ENCODE measurements at places on chromosomes 5 and 9.
A peak's percentile ranks its signal among the peaks of the same experiment; 100 is the strongest.

- DNase-seq, result no peak
Measured at GRCh38 chr5:4229414-4230292, 634.0 kb downstream of the IRX1 start.

DNA sequence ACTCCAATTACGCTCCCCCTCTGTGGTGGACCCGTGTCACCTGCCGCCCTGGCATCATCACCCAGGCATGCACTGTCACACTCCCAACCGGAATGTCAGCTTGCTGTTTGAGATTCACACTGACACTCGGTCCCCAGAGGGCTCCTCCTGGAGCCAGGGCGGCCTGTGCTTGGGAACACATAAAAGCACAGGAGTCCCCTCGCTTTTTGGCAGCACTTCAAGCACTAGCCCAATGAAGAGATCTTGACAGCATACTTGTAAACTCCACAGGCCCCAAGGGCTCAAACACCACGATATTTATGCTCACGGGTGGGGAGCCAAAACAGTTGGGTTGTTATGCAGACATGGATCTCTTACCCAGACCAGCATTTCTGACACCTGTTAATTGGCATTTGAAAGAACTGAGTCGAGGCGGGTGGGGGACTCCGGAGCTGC lies 90.8 kb upstream of the EGFLAM start:
- no peak for DNase-seq

DNA sequence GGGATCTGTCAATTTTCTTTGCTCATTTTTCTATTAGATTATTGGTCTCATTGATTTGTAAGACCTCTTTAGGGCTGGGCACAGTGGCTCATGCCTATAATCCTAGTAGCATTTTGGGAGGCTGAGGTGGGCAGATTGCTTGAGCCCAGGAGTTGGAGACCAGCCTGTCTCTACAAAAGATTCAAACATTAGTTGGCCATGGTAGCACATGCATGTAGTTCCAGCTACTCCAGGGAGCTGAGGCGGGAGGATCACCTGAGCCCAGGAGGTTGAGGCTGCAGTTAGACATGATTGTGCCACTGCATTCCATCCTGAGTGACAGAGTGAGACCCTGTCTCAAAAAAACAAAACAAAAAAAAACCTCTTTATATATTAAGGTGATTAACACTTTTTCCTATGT lies 6.4 kb upstream of the SHROOM1 start:
- DNase-seq, result no peak

- DNase-seq, result peak; percentile 19
Measured at GRCh38 chr9:806285-807156, 35.0 kb upstream of the DMRT1 start.

- no peak for DNase-seq
Measured at GRCh38 chr5:89191374-89191773, 308.4 kb upstream of the MEF2C start.

DNA sequence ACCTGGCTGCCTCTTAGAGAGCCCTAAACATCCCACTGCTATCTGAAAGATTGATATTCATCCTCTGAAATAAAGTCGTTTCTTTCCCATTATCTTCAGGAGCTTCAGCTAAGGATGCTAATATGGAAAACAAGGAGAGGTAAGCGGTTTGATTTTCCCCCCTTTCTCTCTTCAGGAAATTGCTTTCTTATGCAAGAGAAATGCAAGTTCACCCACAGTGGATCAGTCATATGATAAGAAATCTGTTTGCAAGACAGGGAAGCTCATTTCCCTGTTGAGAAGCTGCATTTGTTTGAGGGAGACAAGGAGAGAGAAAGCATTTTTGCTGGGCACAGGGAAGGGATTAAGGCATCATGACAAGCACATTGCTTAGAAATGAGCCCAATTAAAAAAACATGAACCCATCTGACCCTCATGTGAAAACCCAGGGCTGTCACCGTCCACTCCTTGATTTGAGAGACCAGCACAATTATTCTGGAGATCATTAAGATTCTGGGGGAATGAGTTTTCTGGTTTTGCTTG lies 53.7 kb upstream of the BOD1 start:
- no peak for DNase-seq

- DNase-seq, result peak; percentile 94
Measured at GRCh38 chr5:139482050-139482889, at the start of gene STING1. Gene STING1 (minus strand): TSS chr5:139482758. CDS start chr5:139481704, 1,054 bp downstream.

DNA sequence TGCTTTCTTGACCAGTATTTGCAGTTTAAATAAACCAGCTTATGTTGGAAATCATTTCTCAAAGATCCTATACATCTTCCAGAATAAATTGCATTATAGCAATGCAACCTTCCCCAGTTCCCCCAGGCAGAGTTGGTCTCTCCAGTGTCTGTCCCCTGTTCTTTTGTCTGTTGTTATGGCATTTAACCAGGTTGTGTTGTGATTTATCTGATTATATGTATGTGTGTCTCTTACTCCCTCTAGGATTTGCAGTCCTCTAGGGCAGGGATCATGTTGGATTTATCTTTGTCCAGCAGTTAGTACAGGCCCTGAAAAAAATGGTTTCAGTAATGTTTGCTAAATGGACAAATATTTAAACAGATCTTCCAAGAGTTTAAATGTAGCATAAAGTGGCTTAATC lies 17.3 kb downstream of the GARNL3 start:
- no peak for DNase-seq

- no peak for DNase-seq
Measured at GRCh38 chr9:80596579-80596978, 1024.8 kb downstream of the TLE4 start.

DNA sequence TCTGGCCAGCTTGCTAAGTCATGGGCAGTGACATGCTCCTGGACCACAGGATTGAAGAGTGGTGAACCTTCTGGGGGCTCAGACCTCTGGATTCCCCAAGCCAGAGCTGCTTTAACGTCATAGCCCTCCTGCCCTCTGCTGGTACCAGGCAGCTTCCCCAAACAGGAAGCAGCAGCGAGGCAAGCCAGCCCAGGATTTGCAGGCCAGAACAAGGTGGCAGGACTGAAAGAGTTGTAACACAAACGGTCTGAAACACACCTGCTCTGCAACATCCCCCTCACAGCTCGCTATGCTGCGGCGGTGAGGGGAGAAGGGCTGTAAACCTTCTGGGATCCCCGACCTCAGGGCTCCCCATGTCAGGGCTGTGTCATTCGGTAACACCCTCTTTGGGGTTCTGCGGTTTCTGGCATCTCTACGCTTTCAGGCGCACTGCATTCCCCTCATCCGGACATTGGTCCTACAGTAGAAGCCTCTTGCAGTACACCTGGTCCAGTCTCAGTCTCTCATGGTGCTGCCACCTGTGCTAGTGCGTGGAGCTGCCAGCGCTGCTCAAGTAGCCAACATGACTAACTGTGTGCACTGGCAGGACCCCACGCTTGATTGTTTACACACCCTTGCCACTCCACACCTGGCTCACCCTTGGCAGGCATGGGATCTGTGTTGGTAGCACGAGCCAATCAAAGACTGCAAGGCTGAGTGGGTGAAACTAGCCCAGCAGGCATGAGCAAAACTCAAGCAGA lies 893.3 kb downstream of the PTPRD start:
- DNase-seq, result no peak

GRCh38 chr5:102855681-102856388 lies 100.7 kb downstream of the PAM start:
- no peak for DNase-seq

DNA sequence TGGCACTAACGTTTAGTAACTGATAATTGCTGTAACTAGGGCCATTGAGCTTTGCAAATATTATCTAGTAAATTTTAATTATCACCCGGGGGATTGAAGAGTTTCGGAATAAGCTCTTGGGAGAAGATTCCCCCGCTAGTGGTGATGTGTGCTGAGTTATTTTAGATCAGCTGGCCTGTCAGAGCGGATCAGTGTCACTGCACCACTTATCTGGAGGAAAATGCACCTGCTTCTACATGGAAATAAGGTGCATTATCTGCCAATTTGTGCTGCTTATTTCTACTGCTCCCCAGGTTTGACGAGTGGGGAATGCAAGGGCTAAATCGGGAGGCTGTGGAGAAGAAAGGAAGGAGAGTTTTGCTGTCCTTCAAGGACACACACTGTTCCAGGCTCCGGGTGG lies 518.6 kb downstream of the TLE4 start:
- no peak for DNase-seq

DNA sequence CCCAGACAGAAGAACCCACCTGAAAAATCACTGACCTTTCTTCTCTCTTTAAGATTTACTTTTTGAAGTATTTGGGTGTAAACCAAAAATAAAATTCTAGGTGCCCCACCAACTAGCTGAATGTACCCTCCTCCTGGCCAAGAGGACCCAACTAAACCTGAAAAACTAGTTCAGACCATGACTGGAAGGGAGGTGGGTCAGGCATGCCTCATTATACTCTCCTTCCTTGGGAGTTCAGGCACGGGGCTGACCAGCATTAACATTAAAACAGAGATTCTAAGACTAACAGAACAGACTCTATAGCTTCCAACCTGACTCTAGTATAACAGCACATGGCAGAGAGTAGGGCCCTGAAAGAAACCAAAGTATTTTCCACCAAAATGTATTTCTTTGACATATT lies 61.4 kb downstream of the CERT1 start:
- DNase-seq, result no peak

- peak; percentile 88 for DNase-seq
Measured at GRCh38 chr9:86406366-86406765, 52.2 kb upstream of the TUT7 start.

GRCh38 chr5:87650284-87650683 lies 237.6 kb upstream of the CCNH start:
- DNase-seq, result no peak

GRCh38 chr9:110638381-110638954 lies 30.1 kb upstream of the MUSK start:
- peak; percentile 44 for DNase-seq

DNA sequence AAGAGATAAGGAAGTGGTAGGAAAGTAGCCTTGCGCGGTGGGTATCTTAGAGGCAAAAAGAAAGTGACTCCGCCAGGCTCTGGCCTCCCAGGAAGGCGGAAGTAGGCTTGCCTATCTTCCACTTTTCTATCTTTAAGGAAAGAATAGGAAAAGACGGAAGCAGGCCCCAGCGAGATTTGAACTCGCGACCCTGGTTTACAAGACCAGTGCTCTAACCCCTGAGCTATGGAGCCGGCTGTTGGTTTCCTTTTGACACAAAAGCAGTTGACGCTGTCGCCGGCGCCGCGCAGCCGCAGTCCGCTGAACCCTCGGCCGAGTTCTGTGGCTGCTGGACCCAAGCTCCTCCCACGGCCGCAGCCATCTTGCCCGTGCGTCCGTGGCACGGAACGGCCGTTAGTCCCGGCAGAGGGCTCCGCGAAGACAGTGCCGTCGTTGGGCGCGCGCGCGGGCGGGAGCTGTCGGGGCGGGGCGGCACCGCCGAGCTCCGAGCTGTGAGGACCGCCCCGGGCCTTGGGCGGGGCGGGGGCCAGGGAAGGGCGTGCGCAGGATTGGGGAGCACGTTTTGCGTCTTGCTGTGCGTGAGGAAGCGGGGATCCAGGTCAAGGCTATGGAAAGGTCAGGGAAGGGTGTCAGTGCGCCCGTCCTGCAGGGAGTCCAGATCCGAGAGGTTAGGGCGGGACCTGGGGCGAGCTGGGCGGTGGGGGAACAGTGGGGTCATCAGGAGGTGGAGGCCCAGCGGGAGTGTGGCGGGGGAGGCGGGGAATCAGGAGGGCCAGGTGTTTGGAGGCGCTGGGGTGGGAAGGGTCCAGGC lies 13.3 kb downstream of the TRIM7 start:
- peak; percentile 96 for DNase-seq

- DNase-seq, result no peak
Measured at GRCh38 chr5:158848634-158849033, 251.1 kb downstream of the EBF1 start.

- DNase-seq, result no peak
Measured at GRCh38 chr5:172502969-172503368, 48.6 kb upstream of the SH3PXD2B start.

DNA sequence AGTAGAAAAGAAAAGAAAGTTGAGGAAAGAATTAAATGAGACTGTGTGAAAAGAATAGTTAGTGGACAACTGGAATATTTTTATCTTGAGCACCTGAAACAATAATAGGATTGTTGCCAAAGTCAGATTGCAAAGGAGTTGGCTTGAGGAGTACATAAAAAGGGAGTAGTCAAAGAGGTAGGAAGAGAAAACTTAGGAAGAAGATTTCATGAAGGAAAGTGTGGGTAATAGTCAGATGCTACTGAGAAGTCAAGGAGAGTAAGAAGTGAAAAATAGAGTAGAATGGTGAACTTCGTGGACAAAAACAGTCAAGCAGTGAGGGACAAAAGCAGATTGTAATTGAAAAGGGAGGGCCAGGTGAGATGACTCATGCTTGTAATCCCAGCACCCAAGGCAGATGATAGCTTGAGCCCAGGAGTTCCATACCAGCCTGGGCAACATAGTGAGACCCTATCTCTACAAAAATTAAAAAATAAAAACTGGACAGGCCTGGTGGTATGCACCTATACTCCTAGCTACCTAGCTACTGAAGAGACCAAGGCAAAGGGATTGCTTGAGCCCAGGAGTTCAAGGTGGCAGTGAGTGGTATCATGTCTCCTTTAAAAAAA lies 178.9 kb downstream of the NIPBL start:
- no peak for DNase-seq

- no peak for DNase-seq
Measured at GRCh38 chr5:12272389-12272788, 368.1 kb upstream of the CTNND2 start.

GRCh38 chr9:78035383-78035993 lies 3.9 kb upstream of the GNAQ start:
- DNase-seq, result peak; percentile 80

DNA sequence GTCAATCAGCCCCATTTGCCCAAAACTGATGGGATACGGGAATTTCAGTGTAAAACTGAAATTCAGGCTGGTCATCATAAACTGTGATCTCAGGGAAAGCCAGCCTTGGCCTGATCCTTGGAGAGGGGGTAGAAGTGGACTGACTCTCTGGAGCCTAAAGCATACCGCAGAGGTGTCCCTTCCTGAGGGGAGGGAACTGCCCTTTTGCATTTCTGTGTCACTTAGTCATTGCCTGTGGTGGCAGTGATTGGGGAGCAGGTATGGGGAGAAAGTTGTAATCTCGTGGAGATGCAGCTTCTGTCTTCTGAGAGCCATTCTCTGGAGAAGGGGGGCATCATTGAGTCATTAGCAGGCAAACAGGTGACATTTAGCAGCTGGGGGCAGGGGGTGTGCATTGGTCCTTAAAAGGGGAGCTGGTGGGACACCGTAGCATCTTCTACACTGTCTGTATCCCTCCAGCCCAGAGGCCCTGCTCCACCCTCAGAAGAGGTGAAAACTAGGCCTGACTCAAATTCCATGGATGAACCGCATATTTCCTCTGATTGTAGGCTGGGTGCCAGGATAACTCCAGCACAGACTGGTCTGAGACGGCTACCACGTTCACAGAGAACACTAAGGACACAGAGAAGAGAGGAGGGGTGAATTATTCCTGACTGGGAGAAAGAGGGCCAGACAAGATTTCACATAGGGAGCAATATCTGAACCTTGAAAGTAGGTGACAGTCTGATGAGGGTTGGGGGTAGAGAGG lies 143.3 kb downstream of the SEC61B start:
- DNase-seq, result peak; percentile 62

GRCh38 chr5:96868603-96869371 lies 7.5 kb upstream of the ERAP2 start:
- DNase-seq, result peak; percentile 72

All from fibroblast of gingiva (primary cell).